ENCODE measurements at places on chromosomes 11 and 22.

GRCh38 chr22:41876275-41876674 is 38.6 kb downstream of the SHISA8 start:
- DNase-seq = no peak

DNA sequence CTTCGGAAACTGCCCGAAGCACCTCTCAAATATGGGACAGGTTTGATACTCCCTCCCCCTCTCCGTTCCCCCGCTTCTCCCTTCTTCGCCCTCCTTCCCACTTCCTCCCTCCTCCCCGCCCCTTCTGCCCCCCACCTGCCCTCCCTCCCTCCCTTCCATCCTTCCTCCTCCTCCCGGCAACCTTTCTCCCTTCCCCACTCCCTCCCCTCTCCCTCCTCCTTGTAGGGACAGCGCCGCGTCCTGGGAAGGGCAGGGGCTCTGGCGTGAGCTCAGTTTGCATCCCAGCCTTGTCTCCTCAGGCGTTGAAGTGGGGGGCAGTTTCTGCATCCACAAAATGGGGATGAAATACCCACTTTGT is 6.1 kb upstream of the NFAM1 start:
- DNase-seq = no peak

DNA sequence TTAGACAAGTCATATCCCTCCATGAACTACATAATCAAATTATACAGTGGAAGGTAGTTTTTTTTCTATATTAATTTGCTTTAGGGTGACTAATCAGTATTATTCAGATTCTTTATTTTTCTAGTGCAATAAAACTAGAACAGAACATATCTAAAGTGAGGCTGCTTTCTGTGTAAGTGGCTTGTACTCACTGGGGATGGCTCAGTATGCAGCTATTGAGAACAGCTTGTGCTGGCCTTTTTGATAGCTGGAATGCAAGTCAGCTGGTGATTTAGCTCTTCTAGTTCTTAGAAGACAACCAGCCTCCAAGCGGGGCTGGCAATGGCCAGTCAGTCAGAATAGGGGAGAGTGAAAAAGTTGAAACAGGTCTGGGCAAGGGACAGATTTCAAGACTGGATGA is 119.4 kb downstream of the BLID start:
- DNase-seq = no peak

DNA sequence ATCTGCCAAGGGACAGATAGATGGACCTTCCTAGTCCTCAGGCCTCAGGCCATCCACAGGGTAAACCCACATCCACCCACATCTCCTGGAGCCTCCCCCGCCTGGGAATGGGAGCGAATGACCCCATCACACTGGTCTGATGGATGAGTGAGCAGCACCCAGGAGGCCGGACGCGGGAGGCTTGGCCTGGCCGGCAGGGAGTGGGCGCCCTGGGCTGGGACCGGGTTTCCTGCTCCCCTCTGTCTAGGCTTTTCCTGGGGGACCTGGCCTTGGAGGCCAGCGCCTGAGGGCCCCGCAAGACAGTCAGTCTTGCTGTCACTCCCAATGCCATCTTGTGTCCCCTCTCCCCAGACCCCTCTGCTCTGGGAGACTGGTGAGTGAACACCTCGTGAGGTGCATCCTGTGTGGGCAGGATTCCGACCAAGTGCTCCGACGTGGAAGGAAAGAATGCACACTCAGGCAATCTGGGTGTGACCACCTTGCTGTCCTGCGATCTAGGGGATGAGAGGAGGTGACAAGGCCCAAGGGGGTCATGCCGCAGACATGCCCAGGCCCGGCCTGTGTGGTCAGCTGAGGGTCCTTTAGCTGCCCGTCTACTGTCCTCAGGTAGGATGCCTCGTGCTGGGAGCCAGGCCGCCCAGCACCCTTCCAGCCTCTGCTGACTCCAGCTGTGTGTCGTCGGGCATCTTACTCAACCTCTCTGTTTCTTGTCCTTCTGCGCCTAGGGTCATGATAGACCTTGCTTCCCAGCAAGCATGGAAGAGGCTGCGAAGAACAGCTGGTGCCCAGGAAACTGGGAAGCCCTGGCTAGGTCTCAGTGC is 26.5 kb upstream of the WNT7B start:
- DNase-seq = peak; percentile 38

GRCh38 chr11:70398834-70399680 is 728 bp downstream of the CTTN start:
- DNase-seq = no peak

- no peak for DNase-seq
These were observed 59.3 kb upstream of the NUP160 start for GRCh38 chr11:47907499-47907898.

DNA sequence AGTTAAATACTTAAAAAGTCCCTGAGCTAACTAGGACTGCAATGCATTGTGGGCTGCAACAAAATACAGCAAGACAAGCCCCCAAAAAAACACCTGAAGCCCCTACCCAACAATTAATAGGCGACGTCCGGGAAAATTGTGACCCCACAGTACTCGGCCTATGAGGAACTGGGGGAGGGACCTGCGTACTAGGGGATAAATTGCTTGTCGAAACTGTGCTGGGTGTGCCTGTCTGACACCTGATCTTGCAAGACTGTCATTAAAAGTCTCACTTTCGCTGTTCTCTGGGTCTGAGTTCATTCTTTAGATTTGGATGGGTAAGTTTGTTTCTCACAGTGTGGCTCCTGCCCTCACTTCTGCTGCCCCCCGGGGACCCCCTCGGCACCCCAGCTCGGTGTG is 15.2 kb downstream of the TANGO2 start:
- DNase-seq = no peak

DNA sequence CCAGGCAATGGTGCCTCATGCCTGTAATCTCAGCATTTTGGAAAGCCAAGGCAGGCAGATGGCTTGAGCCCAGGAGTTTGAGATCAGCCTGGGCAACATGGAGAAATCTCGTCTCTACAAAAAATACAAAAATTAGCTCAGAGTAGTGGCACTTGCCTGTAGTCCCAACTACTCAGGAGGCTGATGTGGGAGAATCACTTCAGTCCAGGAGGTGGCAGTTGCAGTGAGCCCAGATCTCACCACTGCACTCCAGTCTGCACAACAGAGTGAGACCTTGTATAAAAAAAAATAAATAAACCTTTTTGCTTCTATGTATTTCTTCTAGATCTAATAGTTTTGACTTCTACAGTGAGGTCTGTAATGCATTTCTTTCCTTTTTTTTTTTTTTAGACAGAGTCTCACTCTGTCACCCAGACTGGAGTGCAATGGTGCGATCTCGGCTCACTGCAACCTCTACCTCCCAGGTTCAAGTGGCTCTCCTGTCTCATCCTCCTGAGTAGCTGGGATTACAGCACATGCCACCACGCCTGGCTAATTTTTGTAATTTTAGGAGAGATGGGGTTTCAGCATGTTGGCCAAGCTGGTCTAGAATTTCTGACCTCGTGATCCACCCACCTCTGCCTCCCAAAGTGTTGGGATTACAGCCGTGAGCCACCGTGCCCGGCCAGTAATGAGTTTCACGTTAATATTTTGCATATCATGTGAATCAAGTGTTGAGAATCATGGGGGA is 18.1 kb upstream of the RDX start:
- no peak for DNase-seq

DNA sequence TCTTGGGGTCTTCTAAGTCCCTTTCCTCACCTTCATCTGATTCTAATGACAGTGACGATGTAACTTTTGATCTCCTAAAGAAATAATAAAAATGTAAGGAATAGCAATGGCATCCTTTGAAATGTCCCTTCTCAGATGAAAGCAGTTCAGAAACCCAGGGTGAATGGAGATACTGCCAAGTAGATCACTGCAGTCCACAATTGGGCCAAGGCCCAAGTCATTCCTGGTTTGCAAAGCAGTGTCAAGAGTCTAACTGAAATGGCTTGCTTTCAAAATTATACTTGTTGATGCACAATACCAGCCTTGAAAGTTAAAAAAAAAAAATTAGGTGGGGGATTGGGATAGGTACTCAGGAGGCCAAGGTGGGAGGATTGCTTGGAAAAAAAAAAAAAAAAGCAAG is 20.4 kb downstream of the ASCC2 start:
- no peak for DNase-seq

- DNase-seq = peak; percentile 4
These were observed 80.2 kb upstream of the NAV2 start for GRCh38 chr11:19632499-19632834.

DNA sequence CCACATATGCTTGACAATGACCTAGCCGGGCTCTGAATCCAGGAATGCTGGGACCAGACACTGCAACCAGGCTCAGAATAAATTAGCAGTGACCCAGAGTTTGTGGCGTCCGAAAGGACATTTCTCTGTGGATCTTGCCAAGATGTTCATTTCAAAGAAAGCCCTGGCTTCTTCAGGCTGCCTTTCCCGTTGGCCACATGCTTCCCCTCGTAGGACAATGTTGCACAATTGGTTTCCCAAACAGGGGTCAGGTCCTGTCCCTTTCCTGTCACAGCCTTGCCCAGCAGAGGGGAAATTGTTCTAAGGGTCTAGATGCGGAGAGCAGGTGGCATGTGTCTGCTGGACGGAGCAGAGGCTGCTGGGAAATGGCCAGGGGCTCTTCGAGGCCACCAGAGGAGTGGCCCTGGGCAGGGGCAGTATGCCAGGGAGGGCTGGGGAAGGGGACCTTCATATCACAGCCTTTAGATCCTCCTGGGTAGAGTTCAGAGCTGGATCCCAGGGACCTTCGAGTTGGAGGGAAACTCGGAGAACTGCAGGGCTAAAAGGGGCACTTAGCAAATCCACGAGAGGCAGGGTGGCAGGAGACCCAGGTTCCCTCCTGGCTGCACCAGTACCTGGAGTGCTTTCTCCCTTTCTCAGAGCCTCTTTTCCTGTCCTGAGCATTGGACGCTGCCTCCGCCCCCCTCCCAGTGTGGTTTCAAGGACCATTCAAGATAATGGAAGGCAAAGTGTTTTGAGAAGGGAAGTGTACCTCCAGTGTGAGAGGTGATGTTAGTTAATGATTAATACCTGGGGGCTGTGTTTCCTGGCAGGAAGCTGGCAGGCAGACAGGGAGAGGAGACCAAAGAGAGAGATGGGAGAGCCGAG is 42.3 kb downstream of the C11orf96 start:
- DNase-seq = no peak

- no peak for DNase-seq
These were observed 20.9 kb upstream of the BAIAP2L2 start for GRCh38 chr22:38131399-38131798.

DNA sequence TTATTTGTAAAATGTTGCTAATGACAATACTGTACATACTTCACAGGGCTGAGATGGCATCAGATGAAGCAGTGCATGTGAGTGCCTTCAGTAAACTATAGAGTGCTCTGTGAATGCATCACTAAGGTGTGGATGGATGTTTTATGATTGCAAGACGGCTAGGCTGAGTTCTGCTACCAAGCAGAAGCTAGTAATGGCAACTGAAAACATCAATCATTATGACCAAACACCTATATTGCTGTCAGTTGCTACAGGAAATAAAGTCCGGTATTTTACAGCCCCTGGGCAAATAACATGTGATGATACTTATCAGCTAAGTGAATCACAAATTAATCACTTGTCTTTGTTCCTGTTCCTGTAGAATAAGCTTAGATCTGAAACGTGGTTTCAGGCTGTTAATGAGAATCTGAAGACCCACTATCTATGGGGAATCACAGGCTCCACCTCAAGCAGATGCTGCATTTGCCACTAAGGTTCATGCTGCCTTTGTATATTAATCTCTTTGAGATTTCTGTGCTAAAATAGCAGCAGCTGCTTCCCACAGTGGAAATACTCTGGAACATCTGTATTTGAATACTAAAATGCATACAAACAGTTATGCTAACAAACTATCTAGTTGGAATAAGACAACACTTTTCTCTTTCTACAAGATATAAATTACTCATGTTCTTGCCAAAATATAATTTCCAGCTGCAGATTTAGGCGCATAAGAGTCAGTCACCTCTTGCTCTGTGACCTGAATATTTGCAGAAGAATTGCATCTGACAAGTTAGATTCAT is 254.0 kb upstream of the PITPNB start:
- peak; percentile 56 for DNase-seq

DNA sequence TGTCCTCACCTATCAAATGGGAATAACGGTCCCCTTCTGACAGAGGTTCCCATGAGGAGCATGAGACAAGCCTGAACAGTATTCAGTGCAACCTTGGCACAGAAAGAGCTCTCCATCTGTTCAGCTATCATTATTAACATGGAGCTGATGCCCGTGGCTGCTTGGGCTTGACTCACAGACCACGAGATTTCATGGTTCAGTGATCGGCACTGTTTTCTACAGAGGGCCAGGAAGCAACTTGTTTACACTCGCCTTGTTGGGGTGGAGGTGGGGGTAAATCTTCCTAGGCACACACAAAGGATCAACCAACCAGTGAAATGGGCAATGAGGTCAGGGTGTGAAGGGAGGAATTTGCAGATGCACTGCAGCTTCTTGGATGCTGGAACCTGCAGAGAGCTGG is 88.2 kb downstream of the CWC15 start:
- peak; percentile 87 for DNase-seq

DNA sequence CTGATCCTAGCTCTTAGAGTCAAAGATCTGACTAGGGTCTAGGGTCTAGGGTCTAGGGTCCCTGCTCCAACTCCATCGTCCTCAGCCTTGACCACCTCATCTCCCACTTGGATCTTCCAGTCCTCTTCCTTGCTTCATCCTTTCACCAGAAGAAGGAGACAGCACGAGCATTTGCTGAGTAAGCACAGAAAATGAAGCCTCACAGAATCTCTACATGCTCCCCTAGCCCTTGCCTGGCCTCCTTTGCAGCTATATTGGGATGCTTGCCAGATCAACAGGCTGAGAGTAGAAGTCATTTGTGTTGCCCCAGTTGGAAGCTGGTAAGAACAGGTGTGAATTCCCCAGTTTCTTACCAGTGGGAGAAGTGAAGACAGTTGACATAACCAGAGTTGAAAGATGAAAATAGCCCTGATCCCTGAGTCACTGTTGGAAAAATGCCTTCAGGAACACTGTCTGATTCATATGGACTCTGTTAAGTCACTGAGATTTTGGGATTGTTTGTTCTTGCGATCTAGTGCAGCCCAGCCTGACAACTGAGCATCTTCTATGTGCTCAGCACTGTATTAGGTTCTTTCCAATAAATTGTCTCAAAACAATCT is 552.5 kb downstream of the INSC start:
- DNase-seq = no peak

DNA sequence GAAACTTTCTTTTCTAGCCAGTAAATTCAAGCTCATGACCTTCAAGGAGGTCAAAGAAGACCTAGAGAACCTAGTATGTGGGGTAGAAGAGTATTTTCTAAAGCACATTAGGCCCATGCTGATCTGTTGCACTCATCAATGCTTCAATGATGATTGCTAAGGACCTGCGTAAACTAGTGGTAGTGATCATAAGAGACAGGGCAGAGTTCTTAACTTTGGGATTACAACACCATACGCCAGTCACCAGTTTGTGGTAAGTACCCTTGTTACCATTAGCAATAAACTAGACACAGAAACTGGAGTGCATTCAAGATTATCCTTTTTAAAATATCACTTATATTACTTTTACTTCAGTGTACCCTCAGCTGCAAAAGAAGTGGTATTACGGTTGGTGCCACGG is 490.3 kb downstream of the BUD13 start:
- no peak for DNase-seq

All from Caki2 (cell line).